Stimulated activated CD8-positive, alpha-beta memory T cell treated with anti-CD3 and anti-CD28 coated beads, Interleukin-12 subunit alpha, Interleukin-12 subunit beta, amount 100 ng/mL, for 1 hour (primary cell): ENCODE measurements at places on chromosomes 2 and 18.

GRCh38 chr2:85697096-85697495 is 2.9 kb downstream of the GNLY start:
- no peak for DNase-seq

- DNase-seq: no peak
Observed at GRCh38 chr2:85933753-85934594, 45.2 kb upstream of the ST3GAL5 start.

DNA sequence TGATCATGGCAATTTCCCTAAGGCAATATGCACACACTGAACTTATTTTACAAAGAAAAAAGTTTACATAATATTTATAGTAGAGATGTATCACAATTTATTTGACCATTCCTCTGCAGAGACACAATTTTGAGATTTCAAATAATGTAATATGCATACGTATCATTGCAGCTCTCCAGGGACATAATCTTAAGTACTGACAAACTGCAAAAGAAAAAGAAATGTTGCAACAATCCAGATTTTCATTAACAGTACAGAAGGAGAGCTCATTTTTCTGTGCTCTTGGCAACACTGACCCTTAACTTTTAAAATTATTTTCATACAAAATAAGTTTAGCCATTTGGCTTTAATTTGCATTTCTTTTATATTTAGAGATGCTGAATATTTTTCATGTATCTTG is 710.2 kb upstream of the SLC39A10 start:
- no peak for DNase-seq

DNA sequence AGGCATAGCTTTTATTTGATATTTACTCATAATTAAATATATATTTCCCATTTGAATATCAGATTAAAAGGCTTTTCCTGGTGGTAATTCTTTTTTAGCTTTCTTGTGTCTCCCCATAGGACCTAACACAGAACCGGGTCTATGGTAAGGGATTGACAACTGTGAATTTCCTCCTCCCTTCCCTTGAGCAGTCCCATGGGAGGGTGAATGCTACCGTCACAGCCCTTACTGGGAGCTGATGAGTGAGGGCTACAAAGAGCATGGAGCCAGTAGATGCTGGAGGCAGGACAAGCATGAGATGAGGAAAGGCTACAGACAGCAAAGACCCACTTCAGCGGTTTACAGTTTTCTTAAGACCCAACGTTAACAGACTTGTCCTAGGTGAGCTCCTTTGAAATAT is 170.6 kb upstream of the EPAS1 start:
- no peak for DNase-seq

- no peak for DNase-seq
Observed at GRCh38 chr2:43131890-43132682, 94.3 kb downstream of the ZFP36L2 start.
